ENCODE measurements at places on chromosomes 11 and 22.
A peak's percentile ranks its signal among the peaks of the same experiment; 100 is the strongest.

GRCh38 chr22:36449596-36450175 lies 31.8 kb downstream of the TXN2 start:
- no peak for DNase-seq

DNA sequence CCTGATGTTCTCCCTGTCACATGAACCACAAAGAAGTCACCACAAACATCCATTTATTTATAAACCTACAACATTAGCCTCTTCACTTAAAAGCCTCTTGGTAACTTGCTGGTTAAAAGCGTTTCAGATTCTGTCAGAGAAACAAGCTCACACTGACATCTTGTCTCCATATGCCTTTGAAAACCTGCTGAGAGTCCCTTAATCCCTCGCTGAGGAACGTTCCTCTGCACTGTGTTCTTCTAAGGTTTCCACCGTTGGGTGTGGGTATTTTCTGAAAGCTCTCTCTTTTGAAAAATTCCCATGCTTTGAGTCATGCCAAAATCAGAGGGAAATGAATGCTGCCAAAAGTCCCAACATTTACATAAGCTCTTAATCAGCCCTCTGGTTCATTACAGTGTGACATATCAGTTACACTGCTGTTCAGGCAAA lies 149.8 kb downstream of the CCDC34 start:
- DNase-seq, result no peak

GRCh38 chr11:116715383-116715782 lies 57.4 kb downstream of the BUD13 start:
- DNase-seq, result no peak

GRCh38 chr22:20430101-20430719 lies 7.4 kb downstream of the SCARF2 start:
- peak; percentile 29 for DNase-seq

- DNase-seq, result no peak
These were observed 60.4 kb downstream of the KCNJ1 start for GRCh38 chr11:128806506-128807261.

GRCh38 chr11:47587723-47588326 lies 1.3 kb downstream of the FAM180B start:
- DNase-seq, result peak; percentile 9

DNA sequence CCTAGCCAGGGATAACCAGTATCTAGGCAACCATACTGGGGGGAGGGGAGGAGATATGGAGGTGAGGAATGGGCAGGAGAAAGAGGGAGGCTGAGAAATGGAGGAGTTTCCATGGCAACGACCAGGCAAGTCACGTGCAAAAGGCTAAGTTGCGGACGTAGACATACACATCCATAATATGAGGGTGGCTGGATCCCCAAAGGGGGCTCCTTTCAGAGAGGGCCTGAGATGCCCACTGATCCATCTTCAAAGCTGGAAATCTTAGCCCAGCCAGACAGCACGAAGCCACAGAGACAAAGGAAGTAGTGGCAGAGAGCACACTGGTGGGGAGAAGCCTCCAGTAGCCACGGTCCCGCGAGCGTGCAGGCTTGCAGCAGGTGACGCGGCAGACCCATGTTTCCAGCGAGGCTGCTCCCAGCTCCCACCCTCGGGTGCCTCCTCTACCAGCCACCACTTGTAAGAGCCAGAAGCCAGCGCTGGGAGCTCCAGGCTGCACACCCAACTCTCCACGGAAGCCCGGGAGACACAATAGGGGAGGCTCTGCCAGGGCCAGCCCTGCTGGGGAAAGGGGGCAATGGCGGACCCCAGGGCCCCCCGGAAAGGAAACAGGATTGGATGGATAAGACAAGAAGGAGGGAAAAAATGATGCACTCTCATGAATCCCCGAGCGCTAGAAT lies 938 bp downstream of the FXYD6 start:
- DNase-seq, result no peak

DNA sequence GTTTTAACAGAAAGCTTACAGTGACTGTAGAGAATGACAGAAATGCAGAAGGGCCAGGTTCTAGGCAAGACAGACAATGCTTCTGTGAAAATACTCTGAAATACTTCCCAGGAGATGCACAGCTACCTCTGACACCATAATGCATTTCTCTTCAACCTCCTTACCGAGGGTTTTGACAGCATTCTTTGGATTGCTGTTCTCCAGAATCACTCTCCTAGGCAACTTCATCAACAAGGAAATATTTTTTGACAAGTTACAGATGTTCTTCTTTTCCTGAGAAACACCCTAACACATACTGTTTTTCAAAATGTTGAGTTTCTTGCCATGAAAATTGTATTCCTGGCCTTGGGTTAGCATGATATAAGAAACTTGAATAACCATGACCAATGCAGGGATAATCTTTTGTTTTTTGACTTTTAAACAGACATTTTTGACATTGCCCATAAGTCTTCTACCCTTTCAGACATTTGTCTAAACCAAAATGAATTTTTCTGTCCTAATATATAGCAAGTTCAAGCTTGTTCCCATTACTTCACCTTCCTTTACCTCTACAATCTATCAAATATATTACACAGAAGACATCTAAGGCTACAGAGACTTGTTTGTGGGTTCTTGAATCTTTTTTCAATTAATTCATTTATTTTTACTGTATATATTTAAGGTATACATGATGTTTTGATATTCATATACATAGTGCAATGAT lies 108.1 kb downstream of the CCDC34 start:
- peak; percentile 70 for DNase-seq

DNA sequence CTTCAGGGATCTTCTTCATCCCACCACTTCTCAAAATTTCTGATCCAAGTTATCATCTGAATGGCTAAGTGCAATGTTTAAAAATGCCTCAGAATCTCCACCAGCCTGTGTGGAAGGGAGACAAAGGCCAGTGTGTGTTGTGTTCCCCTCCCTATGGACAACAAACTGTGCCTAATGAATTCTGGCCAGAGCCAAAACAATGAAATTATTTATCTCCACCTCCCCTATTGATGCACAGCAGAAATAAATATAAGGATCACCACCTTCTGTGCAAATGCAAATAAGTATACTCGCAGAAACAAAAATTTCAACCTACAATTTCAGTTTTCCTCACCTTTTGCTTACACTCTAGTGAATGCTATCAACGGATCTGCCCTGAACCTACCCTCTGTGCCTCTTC lies 75.8 kb downstream of the GAB2 start:
- DNase-seq, result no peak

DNA sequence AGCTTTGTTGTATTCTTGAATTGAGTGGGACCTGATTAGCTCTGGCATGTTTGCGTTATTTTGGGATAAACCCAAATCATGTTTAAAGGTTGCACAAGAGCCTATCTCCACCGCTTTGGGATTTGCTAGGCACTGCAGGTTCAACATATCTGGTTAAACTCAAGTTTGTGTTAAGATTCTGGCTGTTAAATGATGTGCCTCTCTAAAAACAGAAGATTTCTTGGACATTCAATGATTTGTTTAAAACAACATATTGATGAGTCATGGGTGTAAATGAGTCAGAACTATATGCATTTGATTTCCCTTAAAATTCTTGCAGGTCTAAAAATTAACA lies 67.4 kb downstream of the AMOTL1 start:
- DNase-seq, result no peak

DNA sequence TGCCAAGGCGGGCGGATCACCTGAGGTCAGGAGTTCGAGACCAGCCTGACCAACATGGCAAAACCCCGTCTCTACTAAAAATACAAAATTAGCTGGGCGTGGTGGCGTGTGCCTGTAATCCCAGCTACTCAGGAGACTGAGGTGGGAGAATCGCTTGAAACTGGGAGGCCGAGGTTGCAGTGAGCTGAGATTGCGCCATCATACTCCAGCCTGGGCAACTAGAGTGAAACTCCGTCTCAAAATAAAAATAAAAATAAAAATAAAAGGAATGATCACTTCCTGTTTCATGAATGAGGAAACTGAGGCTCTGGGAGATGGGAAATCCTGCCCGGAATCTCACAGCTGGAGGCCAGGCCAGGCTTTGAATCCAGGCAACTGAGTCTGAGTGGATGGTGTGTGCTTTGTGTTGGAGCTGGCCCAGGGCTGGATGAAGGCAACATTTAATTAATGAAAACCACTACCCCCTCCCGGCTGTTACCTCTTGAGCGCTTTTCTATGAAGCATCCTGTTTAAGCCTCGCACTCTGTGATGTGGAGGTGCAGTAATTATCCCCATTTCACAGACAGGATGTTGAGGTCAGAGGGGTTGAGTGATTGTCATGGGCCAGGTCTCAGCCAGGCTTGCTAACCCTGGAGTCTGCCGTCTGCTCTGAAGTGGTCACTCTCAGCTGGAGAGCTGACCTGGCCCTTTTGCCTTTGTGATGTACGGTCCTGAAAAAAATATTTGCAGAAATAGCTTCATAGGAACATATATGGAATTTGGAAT lies 27.8 kb downstream of the LRP5 start:
- no peak for DNase-seq

GRCh38 chr11:103994094-103994493 lies 42.3 kb upstream of the DDI1 start:
- DNase-seq, result no peak

Measured in trophoblast cell (in vitro differentiated cells and primary cell).